ENCODE measurements at places on chromosomes 1 and 21.

DNA sequence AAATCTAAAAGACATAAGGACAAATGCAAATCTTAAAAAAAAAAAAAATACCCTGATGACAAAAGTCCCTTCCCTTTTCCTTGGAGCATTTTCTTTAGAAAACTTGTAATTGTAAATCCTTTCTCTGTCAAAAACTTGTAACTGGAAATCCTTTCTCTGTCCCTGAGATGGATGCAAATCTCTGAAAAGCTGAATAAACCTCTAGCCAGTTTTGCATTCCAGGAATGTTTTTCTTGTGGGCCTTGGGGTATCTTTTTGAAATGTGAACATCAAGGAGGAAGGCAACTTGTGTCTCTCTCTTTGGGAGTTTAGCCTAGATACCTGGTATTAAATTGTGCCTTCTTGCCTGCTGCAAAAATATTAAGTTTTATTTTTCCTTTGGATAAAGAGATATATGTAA lies 305.3 kb downstream of the KCNT2 start:
- DNase-seq = no peak

DNA sequence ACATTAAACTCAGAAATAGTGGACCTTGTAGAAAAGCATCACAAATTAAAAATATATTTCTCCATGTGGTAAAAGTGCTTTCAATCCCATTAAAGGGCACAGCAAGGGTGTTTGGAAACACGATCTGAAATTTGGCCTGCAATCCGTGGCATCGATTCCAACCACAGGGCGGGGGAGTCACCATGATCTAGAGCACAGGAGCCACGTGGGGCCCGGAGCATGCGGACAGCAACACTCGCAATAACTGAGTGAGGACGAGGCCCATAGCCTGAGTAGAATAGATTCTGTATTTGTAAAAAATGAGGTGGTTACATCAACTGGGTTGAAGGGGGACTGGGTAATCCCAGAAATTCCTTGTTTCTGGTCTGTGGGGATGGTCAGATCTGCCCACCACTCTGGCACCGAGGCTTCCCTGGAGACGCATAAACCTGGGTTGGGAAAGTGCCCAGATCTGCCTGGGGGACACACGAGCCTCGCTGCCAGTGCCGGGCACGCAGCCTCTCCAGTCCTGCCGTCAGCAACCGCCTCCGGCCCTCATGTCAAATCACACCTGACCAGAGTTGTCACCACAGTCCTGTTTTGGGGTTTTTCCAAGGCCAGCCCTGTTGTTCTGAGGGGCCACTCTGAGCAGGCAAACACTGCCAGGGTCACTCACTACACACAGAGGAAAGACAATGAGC lies 104.3 kb downstream of the PGBD5 start:
- no peak for DNase-seq

DNA sequence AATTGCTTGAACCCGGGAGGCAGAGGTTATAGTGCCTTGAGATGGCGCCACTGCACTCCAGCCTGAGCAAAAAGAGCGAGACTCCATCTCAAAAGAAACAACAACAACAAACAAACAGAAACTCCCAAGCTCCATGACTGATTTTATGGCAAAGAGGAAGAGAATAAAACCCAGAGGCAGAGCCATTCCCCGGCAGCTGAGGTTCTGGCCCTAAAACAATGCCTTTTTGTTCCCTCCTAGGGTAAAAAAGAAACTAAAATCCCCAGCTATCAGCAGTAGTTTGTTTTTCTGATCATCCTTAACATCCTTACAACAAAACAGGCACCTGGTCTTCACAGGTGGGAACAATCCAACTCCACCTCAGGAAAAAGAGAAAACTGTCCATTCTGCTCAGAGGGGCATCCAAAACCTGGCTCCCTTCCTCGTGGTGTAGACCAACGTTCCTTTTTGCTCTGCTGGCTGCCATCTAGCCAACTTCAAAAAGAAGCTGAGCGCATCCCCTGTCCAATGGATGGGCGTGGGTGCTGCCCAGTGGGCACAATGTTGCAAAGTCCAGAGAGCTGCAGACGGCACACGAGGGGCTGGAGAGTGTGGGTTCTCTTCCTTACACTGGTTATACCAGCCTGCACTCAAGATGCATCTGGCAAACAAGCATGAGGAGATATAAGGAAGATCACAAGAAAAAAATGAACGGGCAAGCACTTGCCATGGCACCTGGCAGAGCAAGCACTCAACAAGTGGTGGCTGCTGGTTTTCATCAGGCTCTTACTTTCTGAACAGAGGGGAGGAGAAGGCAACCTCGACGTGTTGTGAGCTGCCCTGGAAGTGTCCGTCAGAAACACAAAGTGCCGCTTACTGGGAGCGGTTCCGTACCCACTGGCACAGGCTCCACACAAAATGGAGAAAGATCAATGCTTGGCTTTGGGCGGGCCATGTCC lies 54.7 kb downstream of the SLC66A1 start:
- no peak for DNase-seq

GRCh38 chr1:34874296-34874952 lies 14.9 kb upstream of the SMIM12 start:
- no peak for DNase-seq

- no peak for DNase-seq
These were observed 156.0 kb downstream of the GLUL start for GRCh38 chr1:182235604-182235951.
